ENCODE measurements at places on chromosomes 11 and 22.

DNA sequence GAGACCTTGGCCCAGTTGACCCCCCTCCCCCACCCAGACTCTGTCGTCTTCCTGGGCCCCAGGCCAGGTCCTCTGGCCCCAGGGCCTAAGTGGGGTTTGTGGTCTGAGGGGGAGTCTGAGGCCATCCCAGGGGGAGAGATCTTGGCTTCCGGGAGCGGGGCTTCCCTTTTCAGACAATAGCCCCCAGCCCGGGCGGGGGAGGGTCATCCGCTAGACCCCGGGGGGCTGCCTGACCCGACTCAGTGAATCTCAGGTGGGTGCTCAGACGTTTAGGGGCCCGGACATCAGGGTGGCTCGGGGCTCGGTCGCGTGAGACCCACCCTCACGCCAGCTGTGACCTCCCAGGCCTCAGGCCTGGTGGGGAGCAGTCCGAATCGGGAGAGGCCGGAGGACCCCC is 609 bp downstream of the MAPK11 start:
- no peak for DNase-seq

GRCh38 chr11:29282088-29282487 is 734.7 kb downstream of the KCNA4 start:
- peak; percentile 71 for DNase-seq

DNA sequence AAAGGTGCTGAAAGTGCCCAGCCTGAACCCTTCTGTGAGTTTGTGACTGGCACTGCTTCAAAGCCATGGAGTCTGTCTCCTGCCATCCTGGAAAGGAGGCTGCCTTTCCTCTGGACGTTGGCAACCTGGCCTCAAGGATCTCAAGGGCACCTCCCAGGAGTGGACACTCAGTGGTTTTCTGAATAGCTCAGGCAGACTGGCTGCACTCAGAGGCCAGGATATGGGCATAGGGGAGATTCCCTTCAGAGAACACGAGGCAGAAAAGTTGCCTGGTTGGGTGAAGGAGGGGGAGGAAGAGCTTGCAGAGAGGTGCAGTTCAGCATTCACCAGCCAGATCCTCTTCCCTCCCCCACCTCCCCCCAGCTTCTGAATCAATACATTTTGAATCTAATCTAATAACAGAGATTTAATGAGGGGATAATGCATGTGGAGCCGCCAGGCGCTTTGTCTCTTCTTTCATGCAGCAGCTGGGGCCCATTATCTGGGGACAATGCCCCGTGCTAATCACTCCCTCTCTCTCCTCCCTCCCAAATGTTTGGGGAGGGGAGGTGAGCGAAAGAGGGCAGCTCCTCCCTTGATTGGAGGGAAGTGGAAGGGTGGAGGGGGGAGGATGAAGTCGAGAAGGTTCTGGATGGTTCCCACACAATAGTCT is 17.7 kb downstream of the HTR3A start:
- no peak for DNase-seq

DNA sequence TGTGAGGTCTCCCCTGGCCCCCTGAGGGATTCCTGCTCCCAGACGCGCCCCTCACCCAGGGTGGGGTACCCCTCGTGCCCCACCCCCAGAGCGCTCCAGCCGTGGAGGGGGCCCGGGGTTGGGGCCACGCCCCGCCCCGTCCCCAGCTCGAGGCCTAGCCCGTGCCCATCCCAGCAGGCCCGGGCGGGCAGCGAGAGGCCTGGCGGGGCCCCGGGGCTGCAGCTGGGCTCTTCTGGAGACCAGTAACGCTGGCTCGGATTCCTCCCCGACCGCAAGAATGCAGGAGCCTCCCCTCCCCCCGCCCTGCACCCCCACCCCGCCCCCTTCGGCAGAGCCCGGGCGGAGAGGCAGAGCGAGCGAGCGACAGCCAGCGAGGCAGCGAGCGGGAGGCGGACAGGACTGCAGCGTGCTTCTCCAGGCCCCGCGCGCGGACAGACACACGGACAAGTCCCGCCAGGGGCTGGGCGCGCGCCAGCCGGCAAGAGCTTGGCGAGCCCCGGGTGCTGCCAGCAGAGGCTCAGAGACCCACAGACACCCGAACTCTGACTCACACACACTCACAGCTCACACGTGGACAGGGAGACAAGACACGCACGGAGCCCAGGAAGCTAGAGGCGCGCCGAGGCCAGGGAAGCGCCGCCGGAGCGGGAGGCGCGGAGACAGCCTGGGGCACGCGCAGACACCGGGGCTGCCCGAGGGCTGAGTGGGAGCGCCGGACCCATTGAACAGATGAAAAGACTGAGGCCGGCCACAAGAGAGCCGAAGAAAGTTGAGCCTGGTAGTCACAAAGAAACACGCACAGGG is 15.2 kb downstream of the BCL9L start:
- peak; percentile 75 for DNase-seq

- no peak for DNase-seq
Observed at GRCh38 chr11:9176550-9176949, 85.2 kb upstream of the SCUBE2 start.

GRCh38 chr22:34622602-34623001 is 443.4 kb upstream of the ISX start:
- no peak for DNase-seq

DNA sequence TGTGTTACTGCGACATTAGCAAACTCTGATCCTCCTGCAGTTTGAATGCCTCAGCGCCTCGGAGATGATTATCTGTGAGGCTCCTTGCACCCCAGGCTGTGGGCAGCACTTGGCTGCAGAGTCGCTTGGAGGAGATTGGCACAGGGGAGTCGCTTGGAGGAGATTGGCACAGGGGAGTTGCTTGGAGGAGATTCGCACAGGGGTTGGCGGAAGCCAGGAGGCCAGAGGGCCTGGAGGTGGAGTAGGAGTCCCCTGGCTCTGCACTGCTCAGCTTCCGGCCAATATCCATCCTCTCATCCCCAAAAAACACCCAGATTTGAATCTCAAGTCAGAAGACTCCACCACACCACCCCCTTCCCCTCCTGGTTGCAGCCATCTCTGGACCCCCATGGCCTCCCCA is 192.6 kb upstream of the NECTIN1 start:
- no peak for DNase-seq
